T1000 (cell line): ENCODE measurements at places on chromosomes 1 and 21.
A peak's percentile ranks its signal among the peaks of the same experiment; 100 is the strongest.

DNA sequence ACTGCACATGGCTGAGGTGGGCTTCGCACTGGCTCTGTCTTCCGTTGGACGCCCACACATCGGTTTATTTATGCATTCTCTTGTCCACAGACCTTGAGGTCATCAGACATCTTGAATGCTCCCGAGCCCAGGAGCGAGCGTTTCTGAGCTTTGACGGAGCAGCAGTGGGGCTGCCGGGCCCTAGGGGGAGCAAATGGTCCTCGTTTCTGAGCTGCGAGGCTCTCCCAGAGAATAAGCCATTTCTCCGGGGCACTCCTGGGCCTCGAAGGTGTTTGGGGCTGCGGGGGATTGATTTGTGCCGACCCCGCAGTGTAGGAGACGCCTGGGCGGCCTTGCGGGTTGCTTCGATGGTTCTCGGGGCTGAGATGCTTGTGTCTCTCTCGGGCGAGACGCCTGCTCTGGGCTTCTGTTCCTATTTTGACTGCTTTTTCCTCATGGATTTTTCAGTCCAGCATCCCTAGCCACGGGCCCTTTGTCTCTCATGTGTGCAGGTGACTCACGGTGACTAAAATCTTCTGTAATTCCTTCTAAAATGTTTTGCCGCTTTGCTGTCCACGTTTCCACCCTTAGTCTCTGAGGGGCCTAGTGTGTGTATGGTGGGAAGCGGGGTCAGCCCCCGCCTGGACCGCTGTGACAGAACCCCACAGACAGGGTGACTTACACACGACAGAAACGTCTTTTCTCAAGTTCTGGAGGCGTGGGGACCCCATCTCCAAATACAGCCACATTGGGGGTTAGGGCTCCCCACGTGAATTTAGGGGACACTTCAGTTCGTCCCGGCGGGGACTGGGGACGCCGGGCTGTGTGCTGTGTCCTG lies 62.1 kb downstream of the FAAP20 start:
- DNase-seq, result peak; percentile 64

DNA sequence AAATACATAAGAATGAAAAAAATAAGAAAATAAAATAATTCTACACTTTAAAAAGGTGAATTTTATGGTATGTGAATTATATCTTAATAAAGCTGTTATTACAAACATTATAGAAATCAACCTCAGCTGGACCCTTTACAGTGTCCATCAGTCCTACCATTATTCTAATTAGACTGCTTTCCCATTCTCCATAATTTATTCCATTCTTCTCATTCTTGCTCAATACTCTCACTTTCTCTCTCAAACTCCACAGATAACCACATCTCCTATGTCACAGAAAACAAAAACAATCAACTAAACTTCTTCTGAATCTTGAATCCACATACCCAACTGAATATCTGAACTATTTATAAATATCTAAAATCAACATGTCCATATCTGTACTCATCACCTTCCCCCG lies 11.6 kb downstream of the HFM1 start:
- no peak for DNase-seq

DNA sequence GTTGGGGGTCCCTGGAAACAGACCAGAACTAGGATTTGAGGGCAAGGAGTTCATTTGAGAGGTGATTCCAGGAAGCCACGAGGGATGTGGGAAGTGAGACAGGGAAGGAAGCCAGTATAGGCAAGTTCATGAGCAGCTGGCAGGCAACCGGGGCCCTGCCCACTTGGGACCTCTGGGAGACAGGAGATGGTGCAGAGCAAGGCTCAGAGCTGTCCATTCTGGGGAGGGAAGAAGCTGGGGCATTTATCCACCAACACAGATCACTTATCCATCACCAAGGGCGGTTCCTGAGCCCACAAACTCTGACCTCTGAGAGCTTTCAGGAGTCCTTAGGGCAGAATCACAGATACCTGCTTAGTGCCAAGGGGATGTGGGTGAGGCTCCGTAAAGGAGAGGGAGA lies 16.8 kb downstream of the EDN2 start:
- no peak for DNase-seq

GRCh38 chr1:63922848-63923247 lies 149.0 kb downstream of the ROR1 start:
- DNase-seq, result no peak

- DNase-seq, result no peak
Measured at GRCh38 chr21:24994717-24995116, 612.6 kb downstream of the MRPL39 start.

GRCh38 chr1:156929596-156930238 lies 9.3 kb downstream of the LRRC71 start:
- no peak for DNase-seq

DNA sequence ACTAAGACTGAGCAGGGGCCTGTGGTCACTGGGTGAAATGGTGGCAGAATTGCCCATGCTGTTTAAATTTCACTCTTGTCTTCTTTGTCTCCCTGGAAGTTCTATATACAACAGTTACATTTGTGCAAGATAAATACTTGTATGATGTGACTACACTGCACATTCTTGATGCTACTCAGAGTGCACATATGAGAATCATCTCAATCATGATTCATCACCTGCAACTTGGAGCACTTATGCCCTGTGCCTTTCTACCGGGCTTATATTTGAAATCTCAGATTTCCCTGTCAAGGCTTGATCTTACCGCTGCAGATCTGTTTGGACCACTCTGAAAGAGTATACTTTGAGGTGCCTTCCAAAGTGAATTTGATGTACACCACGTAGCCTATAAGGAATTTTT lies 10.6 kb downstream of the PGM1 start:
- DNase-seq, result no peak

GRCh38 chr1:184655185-184655584 lies 99.5 kb downstream of the EDEM3 start:
- no peak for DNase-seq

GRCh38 chr1:119660253-119661083 lies 12.4 kb upstream of the ZNF697 start:
- no peak for DNase-seq

DNA sequence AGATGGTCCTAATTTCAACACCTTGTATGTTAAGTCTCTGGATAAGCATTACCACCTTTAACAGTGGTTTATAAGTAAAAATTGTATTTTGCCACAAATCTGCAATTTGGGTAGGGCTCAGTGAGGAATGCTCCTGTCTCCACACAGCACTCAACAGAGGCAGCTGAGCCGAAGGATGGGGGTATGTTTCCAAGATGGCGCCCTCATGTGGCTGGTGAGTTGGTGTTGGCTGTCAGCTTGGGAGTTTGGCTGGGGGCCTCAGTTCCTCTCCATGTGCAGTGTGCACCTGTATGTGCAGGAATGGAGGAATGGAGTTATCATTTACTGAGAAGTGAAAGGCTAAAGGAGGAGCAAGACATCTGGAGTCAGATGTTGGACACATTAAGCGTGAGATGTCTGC lies 136.8 kb downstream of the GABPA start:
- DNase-seq, result no peak

- DNase-seq, result no peak
Measured at GRCh38 chr1:10651389-10651766, 145.1 kb downstream of the CASZ1 start.

- no peak for DNase-seq
Measured at GRCh38 chr1:27887215-27888021, 15.1 kb downstream of the THEMIS2 start.

- no peak for DNase-seq
Measured at GRCh38 chr1:58149271-58149812, 397.2 kb downstream of the OMA1 start.

GRCh38 chr1:197735461-197735860 lies 39.8 kb downstream of the DENND1B start:
- no peak for DNase-seq

GRCh38 chr1:230113593-230114236 lies 46.7 kb downstream of the GALNT2 start:
- DNase-seq, result peak; percentile 47

- no peak for DNase-seq
Measured at GRCh38 chr1:222106377-222106776, 364.5 kb upstream of the DUSP10 start.

- DNase-seq, result no peak
Measured at GRCh38 chr1:80646053-80646452, 1154.7 kb upstream of the ADGRL2 start.

DNA sequence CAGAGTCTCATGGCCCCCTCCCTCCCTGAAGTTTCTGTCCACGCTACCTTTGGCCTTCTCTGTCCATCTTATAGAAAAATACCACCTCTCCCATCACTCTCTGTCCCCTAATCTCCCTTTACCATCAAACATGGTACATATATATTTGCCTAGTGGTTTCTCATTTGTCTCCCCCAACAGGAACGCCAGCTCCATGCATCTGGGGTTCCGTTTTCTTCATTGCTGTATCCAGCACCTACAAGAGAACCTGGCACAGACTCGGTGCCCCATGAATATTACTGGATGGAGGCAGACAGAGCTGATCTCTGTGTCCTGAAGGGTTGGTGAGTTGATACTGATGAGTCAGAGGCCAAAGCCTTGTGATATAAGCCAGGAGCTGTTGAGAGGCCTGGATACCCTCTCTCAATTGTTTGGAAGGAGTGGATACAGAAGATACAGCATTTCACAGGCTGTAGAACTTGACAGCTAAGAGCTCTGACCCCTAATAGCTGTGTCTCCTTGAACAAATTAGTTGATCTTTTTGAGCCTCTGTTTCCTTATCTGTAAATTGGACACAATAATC lies 21.9 kb downstream of the HEYL start:
- DNase-seq, result no peak

DNA sequence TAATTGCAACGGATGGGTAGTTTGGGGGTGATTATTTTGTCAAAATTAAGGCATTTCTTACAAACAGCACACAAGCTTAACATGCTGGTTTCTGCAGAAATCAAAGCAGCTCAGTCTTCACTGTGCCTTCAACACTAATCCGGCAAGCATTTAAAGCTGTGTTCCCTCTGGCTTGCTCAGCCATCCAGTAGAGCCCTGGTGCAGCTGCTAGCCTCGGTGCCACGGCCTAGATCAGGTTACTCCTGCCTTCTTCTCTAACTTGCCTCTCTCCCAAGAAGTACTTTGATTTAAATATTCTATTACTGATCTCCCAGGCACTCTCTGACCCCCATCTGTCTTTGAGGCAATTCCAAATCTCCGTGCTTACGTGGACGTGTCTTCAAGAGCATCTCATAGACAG lies 85.6 kb downstream of the GREM2 start:
- DNase-seq, result no peak

GRCh38 chr1:157110686-157111085 lies 11.1 kb upstream of the ETV3L start:
- DNase-seq, result no peak

DNA sequence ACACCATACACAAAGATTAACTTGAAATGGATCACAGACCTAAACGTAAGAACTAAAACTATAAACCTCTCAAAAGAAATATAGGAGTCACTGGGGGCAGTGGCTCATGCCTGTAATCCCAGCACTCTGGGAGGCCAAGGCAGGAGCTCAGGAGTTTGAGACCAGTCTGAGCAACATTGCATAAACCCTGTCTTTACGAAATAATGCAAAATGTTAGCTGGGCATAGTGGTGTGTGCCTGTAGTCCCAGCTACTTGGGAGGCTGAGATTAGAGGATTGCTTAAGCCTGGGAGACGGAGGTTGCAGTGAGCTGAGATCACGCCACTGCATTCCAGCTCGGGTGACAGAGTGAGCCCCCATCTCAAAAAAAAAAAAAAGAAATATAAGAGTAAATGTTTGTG lies 46.7 kb upstream of the SERBP1 start:
- no peak for DNase-seq

GRCh38 chr1:16014509-16015482 lies 3.0 kb downstream of the HSPB7 start:
- DNase-seq, result no peak

GRCh38 chr1:98145655-98146054 lies 224.8 kb upstream of the DPYD start:
- DNase-seq, result no peak

DNA sequence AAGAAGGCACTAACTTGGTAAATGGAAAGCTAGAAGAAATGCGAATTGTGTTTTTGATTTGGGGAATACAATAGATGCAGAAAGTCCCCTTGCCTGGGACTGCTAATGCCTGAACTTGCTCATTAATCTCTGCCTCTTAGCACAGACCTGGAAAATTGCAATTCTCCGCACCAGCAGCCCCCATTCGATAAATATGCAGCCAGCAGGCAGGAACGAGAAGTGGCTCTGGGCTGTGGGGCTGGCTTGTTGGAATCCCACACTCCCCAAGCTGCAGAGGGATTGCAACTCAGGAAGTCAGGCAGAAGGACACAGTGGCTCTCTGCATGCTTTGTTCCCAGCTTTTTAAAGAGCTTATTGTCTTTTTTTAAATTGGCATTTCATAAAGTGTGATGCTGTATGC lies 51.3 kb downstream of the PCP4 start:
- DNase-seq, result no peak

- no peak for DNase-seq
Measured at GRCh38 chr1:219126377-219126776, 47.3 kb upstream of the LYPLAL1 start.

DNA sequence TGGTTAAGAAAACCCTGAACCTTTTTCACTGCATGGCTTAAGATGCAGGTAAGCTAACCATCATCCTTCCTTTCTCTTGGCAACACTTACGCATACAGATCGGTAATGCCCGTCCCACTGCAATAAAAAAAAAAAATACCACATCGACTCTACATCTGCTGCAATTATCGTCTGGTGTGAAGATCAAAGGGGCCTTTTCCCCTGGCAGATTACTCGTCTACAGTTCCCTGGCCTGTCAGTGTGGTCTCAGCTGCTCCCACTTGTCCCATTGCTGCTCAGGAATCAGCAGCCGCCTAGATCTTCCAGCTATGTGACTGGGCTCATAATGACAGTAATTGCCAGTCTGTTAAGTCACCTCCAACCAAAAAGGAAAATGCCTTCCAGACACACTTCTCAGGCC lies 133.1 kb downstream of the SETD4 start:
- DNase-seq, result no peak
